CD4-positive, alpha-beta T cell treated with Interleukin-10 for 1 hour (primary cell): ENCODE measurements at places on chromosomes 16 and 17.

- DNase-seq, result no peak
Measured at GRCh38 chr17:8222380-8222629, 11.9 kb upstream of the AURKB start.

DNA sequence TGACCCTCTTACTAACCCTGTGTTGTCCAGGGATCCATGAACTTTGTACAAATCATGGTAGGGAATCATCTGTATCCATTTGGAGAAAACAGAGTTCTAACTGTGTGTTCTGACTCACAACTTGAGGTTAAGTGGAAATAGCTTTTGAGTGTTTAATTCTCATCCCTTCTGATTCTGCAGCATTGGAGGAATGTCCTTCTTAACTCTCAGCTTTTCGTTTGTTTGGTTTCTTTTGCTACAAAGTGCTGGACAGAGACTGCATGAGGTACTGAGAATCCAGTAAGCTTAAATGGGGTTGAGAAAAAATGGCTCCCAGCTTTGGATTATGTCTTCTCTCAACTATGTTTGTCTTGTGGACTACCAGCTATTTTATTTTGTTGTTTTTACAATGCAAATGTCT, 352.1 kb upstream of the KIF2B start:
- no peak for DNase-seq

DNA sequence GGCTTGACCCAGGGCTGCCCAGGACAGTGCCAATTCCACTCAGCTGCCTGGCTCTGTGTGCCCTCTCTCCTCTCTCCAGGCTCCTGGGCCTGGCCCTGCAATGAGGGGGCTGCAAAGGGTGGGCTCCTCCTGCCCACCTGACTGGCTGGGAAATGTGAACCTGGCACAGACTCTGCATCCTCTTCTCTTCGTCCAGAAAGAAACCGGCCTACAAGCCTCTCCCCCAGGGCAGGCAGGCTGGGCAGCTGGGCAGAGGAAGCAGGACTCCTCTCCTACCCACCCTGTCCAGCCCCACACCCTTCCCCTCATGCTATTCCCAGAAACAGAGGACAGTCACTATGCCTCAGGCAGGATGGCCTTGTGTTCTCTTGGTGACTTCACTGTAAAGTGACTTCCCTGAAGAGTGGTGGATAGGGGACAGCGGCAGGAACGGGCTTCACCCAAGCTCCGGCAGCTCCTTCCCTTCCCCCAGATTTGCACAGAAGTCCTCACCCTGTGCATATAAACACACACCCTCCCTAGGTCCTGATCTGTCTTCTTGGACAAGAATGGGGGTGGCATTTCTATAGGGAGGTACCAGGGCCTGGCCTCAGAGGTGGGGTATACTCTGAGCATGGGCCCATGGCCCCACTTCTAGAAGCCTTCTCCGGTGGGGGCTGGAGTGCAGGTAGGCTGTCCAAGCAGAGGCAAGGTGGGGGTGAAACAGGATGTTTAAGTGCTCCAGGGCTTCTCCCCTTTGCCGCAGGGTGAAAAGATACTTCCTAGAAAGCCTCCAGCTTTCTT, 4.9 kb upstream of the STAT5A start:
- no peak for DNase-seq

DNA sequence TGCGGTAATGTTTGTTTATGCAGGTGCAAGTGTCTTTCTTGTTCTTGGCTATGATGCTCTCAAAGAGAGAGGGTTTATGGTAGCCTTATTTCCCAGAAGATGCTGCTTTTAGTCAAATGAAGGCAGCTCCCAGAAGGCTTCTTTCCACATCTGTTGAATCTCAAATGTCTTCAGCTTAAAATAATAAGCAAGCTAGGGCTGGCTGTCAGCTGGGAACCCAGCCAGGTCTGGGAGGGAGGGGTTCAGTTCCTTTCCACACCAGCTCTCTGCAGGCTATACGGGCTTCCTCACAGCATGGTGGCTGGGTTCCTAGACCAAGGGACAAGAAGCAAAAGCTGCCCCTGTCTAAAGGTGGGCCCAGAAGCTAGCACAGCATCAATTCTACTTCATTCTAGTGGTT, 47.4 kb upstream of the ATF7IP2 start:
- DNase-seq, result no peak

GRCh38 chr17:43871946-43872690, 25.1 kb downstream of the CD300LG start:
- no peak for DNase-seq

DNA sequence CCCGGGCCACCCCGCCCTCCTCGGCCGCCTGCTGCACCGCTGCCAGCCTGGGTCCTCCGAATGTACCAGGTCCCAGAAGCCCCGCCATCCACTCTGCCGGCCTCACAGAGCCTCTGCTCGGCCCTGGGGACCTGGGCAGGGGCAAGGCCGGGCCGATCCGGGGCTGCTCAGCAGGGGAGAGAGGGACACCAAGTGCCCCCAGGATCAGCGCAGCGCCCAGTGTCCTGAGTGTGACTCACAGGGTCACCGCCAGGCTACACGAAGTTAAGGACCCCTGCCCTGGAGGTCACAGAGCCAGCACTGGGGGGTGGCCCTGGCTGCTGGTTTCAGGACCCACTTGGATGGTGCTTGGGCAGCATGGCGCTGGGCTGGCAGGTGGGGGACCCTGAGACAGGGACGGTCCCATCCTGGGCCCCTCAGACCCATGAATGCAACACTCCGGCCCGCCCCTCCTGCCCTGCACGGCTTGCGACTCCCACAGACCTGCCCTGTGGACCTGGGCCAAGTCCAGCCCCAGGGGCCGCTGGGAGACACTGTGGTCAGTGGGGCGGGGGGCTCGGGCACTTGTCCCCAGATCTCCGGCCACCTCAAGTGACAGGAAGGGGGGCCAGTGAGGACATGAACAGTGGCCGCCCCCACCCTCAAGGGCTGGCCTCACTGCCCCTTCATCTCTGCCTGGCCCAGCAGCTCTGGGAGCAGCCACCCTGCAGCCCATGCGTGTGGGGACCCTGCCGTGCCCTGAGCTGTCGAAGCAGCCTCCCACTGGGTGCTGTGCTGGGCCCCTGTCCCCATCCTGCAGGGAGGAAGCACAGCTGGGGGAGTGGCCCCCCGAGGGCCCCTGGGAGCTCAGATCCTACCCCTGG, 23.2 kb upstream of the SSTR5 start:
- no peak for DNase-seq

DNA sequence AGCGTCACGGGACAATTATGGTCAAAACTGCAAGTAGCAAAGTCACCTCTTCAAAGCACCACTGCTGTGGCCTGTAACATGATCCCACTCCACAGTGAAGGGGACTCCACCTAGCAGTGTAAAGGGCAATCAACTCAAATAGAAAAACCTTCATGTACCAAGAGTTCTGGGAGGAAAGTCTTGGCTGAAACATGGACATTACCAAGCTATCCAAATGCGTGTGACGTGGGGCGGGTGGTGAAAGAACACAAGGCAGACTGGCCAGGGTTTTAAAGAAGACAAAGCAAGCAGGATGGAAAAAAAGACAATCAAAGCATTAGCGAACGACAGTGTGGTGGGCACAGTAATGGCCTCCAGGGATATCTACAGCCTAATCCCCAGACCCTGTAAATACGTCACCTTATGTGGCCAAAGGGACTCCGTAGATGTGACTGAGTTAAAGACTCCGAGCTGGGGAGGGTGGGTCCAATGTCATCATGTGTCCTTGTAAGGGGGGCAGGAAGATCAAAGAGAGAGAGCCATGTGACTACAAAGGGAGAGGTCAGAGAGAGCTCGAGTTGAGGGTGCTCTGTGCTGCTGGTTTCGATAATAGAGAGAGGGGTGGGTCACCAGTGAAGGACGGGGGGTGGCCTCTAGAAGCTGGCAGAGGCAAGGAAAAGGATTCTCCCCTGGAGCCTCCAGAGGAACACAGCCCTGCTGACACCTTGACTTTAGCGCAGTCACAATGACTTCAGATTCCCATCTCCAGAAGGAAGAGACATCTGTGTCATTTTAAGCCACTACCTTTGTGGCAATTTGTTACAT, 6.0 kb downstream of the HSDL1 start:
- no peak for DNase-seq

- DNase-seq, result no peak
Measured at GRCh38 chr17:39084558-39084957, 66.9 kb downstream of the PLXDC1 start.

DNA sequence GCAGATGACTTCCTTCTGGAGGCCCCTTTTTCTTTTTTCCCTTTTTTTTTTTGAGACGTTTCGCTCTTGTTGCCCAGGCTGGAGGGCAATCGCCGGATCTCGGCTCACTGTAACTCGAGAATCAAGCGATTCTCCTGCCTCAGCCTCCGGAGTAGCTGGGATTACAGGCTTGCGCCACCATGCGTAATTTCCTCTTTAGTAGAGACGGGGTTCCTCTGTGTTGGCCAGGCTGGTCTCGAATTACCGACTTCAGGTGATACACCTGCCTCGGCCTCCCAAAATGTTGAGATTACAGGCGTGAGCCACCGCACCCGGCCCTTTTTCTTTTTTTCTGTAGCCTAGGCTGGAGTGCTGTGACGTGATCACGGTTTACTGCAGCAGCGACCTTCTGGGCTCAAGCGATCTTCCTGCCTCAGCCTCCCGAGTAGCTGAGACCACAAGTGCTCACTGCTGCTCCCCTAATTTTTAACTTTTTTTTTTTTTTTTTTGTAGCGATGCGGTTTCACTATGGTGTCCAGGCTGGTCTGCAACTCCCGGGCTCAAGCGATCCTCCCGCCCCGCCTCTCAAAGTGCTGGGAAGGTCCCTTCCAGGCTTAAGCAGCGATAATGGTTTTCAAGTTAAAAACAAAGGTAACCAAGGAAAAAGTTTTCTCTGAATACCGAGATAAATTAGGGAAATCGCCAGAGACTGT, 956 bp upstream of the IST1 start:
- peak; percentile 51 for DNase-seq

DNA sequence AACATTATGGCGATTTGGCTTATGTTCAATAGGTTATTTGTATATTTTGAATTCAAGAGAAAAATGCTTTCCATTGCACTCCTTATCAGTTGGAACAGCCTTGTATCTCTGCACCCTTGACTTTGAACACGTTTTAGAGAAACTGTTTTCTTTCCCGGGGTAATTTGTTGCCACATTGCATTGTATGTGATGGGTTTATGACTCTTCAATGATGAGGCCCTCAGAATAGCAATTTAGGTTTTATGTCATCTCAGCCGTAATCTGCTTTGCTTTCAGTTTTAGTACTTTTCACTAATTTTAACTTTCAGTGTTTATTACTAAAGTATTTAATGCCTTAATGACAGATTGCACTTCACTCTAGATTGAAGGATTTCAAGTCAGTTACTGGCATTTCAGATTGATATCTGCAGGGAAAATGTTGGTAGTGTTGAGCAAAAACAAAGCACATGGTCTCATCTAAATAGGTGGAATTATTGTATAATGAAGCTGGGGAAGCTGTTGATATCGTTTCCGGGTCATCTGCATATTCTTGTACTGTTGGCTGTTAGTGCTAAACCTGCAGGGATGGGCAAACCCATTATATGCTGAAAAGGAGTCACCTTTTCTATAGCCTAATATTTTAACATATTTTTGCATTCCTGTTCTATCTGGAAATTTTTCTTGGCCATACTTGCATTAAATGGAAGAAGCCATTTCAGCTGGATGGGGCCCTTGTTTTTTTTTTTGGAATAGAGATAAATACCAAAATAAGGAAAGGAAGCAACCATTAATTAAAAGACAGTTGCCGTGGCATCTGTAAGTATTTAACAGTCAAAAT, 2.0 kb downstream of the LUC7L3 start:
- DNase-seq, result peak; percentile 40

- no peak for DNase-seq
Measured at GRCh38 chr16:84782846-84783245, 36.9 kb upstream of the CRISPLD2 start.

- peak; percentile 16 for DNase-seq
Measured at GRCh38 chr17:72422505-72423285, 301.9 kb downstream of the SOX9 start.

DNA sequence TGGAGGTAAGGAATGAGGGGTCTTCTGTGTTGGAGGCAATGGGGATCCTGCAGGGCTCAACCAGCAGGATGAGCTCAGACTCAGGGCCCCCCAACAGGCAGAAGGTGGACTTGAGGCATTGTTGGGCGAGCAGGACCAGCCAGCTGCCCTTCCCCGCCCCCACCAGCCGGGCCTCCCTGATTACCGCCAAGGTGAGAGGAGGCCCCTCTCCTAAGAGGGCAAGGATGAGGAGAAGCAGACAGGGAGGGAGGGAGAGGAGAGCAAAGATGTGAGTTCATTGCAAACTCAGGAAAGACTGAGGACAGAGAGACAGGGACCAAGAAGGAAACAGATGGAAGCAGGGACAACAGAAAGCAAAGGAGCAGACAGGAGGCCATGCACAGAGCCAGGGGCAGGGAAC, 272.8 kb upstream of the XYLT1 start:
- no peak for DNase-seq
